ENCODE measurements at places on chromosomes 4 and X.

DNA sequence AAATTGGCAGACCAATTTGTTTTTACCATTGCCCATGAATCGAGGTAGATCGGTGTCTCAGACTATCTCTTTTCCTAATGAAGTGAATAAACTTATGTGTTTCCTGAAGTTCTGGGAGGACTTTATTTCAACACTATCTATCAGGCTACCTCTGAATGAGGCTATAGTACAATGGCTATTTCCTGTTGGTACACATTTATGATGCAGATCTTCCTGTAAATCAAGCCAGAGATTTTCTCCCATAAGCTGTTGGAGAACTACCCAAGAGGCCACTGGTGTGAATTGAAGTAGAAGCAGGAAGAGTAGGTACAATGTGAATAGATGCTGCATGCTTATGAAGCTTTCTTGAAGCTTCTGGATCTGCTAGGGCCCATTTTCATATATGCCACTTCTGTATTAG lies 16.0 kb downstream of the TXK start:
- DNase-seq, result no peak
- no peaks in the 10 kb centered on the region for H3K36me3 ChIP-seq
- no peak overlapping the region for H3K4me3 ChIP-seq
- H3K4me1 ChIP-seq, result no peaks in the 10 kb centered on the region
- H3K27me3 ChIP-seq, result no peaks in the 10 kb centered on the region

- no peaks in the 10 kb centered on the region for H3K27me3 ChIP-seq
- H3K4me1 ChIP-seq, result no peaks in the 10 kb centered on the region
- H3K36me3 ChIP-seq, result no peaks in the 10 kb centered on the region
Measured at GRCh38 chr4:39427520-39428114, 20.9 kb downstream of the KLB start.

GRCh38 chrX:19863212-19863856 lies 24.1 kb downstream of the SH3KBP1 start:
- H3K4me3 ChIP-seq, result no peak overlapping the region
- no peaks in the 10 kb centered on the region for H3K27me3 ChIP-seq
- H3K27ac ChIP-seq, result no peak overlapping the region
- no peak for DNase-seq

DNA sequence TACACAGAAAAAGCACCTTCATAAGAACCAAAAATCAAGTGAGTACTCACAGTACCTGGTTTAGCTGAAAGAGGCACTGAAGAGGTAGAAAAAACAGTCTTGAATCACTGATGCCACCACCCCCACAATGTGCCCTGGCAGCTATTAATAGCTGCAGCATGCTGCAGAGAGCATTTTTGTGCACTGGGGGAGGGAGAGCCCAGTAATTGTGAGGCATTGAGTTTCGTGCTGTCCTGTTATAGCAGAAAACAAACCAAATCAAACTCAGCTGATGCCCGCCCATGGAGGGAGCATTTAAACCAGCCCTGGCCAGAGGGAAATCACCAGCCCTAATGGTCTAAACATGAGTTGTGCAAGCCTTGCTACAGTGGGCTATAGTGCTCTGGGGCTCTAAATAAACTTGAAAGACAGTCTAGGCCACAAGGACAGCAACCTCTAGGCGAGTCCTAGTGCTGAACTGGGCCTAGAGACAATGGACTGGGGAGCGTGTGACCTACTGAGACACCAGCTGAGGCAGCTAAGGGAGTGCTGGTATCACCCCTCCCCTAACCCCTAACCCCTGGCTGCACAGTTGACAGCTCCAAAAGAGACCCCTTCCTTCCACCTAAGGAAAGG lies 106.3 kb upstream of the TMLHE start:
- H3K4me1 ChIP-seq, result no peaks in the 10 kb centered on the region
- H3K27me3 ChIP-seq, result no peaks in the 10 kb centered on the region
- no peak for DNase-seq
- no peak overlapping the region for H3K4me3 ChIP-seq
- H3K27ac ChIP-seq, result no peak overlapping the region
- no peaks in the 10 kb centered on the region for H3K36me3 ChIP-seq

DNA sequence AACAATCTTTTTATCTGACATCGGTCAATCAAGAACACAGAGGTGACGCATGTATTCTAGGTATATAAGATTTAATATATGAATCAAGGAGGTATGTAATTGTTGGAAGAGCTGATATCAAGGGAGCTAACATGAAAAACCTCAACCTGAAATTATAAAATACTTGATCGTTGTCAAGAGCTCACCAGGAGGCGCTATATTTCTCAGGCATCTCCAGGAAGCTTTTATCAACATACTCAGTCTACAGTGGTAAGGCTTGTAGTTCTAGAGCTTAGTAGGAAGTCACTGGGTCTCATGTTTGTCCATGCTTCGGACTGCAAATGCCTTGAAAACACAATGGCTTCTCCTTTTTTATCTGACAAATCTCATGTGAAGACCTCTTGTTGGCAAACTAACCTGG lies 156.1 kb downstream of the GRXCR1 start:
- no peaks in the 10 kb centered on the region for H3K27me3 ChIP-seq
- no peak overlapping the region for H3K4me3 ChIP-seq
- H3K4me1 ChIP-seq, result no peaks in the 10 kb centered on the region
- DNase-seq, result peak; percentile 60
- H3K27ac ChIP-seq, result no peak overlapping the region

Measured in mesendoderm (in vitro differentiated cells).